ENCODE measurements at places on chromosomes 6 and 20.
A peak's percentile ranks its signal among the peaks of the same experiment; 100 is the strongest.

GRCh38 chr6:5205877-5206850 is 54.6 kb downstream of the LYRM4 start:
- no peak for DNase-seq

GRCh38 chr6:105094133-105094640 is 85.6 kb downstream of the POPDC3 start:
- DNase-seq, result no peak

GRCh38 chr6:81621816-81622395 is 130.6 kb downstream of the TENT5A start:
- no peak for DNase-seq

DNA sequence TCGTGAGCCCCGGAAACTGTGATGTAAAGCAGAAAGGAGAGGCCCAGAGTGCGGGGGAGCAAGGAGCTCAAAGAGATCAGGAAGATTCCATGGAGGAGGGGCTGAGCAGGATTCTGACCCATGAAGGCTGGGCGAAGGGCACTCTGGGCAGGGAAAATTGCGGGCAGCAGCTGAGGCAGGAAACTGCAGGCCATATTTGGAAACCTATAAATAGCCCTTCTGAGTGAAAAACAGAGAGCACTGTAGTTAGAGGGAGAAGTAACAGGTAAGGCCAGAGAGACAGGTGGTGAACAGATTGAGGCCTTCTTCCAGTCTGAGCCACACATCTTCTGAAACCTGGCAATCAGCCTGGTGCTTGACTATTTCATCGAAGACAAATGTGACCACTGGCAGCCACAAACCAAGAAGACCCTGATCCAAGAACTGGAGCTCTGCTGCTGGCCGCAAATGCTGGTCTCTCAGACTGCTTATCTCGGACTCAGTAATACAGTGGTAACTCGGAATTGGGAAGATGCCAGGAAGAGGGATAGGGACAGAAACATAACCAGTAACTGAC is 14.1 kb upstream of the BEND3 start:
- DNase-seq, result no peak

DNA sequence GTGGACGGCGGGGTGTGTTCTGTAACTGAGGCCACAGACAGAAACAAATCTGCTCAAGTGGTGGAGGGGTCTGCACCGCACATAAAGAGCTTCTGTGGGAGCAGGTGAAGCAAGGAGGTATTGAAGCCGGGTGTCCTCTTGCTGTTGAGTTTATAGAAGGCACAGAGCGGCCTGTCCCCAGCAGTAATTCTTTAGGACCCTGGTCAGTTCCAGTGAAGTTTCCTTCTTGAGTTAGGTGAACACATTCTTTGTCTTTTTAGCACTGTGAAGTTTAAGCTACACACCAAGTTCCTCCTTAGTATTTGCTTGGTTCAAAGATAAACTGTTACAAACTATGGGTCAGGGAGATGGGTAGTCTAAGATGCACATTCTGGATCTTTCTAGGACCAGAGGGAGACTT is 6.1 kb downstream of the PRDM1 start:
- no peak for DNase-seq

DNA sequence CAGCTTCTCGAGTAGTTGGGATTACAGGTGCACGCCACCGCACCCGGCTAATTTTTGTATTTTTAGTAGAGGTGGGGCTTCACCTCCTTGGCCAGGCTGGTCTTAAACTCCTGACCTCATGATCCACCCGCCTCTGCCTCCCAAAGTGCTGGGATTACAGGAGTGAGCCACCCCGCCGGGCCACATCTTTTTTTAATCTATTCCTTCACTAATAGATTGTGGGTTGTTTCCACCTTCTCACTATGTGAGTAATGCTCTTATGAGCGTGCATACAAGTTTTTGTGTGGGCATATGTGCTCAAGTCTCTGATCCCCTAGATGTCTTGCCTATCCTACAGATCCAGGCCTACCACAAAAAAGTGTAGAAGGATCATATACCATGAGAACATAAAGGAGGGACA is 30.7 kb downstream of the CARMIL1 start:
- DNase-seq, result no peak

GRCh38 chr6:56772737-56773184 is 130.1 kb upstream of the DST start:
- no peak for DNase-seq

DNA sequence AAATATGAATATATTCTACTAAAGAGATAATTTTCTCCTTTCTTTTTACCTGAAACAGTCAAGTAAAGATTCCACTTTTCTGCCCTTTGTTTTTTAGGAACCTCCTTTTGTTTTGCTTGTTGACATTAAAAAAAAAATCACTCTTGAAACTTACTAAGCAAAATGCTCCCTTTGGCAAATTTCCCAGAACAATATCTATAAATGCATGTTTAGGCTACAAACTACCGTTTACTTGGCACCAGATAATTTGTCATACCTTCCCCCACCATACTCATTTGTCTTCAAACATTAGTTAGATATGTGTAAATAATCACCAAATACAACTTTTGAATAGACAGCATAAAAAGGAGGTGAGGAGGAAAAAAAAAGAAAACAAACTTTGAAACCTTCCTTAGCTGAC is 604.7 kb downstream of the RFPL4B start:
- no peak for DNase-seq

- no peak for DNase-seq
Observed at GRCh38 chr20:47861116-47861515, 75.8 kb upstream of the SULF2 start.

DNA sequence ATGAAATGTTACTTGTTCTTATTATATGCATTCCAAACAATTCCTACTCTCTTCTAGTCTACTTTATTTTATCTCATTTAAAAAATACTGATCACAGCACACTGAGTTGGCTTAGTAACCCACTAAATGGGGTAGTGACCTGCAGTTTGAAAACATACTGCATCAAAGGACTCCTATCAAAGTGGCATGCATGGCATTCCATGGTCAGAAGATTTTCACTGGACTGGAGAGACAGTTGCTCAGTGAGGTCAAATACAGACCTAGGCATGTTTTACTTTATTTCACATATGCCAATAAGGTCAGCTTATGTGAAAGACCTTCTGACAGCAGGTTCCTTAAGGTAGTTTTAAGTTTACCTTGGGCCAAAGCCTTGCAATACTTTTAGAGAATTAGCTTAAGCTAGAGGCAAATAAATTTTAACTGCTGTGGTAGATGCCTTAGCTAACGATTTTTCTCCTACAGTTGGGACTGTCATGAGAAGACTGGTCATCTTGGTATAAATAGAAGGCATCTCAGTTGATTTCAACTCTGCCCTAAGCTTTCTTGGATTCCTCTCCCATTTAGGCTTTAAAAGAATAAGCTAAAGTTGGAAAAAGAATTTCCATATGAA is 35.1 kb downstream of the TPD52L1 start:
- no peak for DNase-seq

DNA sequence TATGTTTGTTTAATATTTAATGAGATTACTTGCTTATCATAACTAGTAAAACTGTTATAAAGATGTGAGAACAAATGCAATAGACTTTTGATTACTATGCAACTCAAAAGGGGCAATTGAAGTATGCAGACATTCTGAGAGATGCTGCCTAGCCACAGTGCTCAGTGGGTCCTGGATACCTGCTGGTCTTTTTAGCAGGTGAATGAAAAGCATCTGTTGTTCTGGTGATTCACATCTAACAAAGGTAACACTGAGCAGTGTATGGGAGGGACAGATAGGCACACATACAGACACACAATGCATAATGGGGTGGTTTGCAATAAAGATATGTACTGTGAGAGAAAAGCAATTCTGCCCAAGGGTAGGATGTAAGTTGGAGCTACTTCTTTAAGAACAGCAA is 46.9 kb downstream of the OGFRL1 start:
- no peak for DNase-seq

DNA sequence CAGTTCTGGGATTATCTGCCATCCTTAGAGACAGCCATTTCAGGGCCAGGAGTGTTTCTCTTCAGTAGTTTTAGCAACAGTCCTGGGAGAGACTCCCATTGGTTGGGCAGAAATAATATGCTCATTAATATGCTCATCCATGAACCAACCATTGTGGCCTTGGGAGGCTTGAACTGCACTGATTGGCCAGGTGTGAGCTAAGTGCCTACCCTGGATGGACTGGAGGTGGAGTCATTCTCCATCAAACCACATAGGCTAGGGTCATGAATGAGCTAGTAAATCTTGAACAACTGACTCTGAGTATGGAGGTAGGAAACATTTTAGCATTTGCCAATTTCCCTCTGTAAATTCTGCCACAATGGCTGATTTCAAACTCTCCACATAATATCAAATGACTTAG is 70.2 kb upstream of the ZFP64 start:
- no peak for DNase-seq

- no peak for DNase-seq
Observed at GRCh38 chr6:2523061-2523460, 227.7 kb downstream of the MYLK4 start.

DNA sequence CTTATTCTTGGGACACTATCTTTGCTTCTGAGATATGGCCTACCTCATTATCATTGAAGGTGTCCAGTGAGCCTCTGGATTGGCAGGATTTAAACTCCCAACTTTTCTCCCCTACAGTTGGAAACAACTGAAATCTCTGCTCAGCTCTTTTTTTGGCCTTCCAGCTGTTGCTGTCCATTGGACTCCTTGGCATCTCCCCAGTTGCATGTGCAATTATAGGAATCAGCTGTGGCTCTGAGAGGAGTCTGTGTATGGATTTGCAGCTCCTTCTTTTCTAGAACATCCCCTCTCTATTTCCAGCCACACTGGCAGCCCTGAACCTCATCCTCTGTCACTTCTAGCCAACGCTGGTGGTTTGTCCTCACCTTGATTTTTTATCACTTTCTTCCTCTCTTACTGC is 21.2 kb downstream of the RAB22A start:
- no peak for DNase-seq

DNA sequence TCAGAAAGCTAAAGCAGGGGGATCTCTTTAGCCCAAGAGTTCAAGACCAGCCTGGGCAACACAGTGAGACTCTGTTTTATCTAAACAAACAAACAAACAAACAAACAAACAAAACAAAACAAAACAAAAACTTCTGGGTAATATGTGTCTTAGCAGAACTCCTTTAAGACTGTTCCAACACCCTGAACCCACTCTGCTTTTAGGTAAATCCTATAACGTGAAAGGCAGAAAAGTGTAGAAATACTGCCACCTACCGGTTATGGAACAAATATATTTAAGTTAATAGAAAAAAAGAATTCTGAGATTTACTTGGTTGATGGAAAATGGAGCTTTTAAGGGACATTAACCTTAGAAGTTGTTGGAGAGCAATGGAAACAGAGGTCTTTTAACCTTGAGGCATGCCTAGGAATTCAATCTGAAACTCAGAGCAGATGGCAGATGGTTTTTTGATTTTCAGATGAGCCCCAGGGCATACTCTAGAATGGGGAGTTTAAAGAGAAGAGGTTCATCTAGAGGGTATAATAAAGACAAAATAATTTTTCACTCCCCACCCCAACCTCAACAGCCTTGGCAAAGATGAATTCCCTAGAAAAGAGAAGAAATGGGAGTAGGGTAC is 38.5 kb downstream of the SOD2 start:
- peak; percentile 61 for DNase-seq

DNA sequence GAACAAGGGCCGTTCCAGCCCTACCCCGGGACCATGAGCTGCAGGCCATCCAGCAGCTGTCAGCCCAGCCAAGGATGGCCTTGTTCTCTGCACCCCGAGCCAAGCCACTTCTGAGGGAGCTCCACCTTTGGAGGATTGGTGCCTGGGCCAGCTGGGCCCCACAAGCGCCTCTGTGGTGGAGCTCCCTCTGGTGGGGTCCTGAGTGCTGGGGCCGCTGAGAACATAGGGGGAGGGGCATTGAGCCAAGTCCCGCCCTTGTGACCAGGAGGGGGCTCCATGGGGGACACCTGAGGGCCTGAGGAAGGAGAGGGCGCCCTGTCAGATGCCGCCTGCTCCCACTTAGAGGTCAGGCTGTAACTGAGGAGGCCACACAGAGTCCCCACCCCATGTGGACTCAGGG is 43.2 kb downstream of the YTHDF1 start:
- no peak for DNase-seq

- DNase-seq, result peak; percentile 37
Observed at GRCh38 chr6:82178077-82178758, 69.3 kb downstream of the IBTK start.

- DNase-seq, result no peak
Observed at GRCh38 chr6:74199215-74199915, 503.4 kb downstream of the CD109 start.

DNA sequence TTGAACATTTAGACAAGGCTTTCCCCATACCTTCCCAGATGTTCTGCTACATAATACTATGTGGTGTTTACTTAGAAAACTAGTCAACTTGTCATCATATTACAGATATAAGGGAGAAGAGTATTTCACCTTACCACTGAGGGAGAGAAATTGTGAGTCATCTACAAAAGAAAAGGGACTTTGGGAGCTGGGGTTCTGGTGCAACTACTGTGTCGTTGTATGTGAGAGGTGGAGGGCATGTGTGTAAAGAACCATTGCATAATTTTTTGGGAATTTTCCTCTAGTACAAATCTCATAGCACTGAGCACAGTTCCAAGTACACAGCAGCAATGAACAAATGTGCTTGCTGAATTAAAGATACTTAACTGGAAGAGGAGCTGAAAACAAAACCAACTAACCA is 665.6 kb downstream of the DHX35 start:
- DNase-seq, result no peak

GRCh38 chr6:21022343-21023107 is 488.3 kb downstream of the CDKAL1 start:
- DNase-seq, result no peak

GRCh38 chr6:107545763-107546162 is 55.8 kb downstream of the SOBP start:
- DNase-seq, result peak; percentile 0

GRCh38 chr6:80725156-80725930 is 618.9 kb downstream of the BCKDHB start:
- DNase-seq, result no peak

- DNase-seq, result peak; percentile 31
Observed at GRCh38 chr6:44921798-44922197, 406.3 kb upstream of the RUNX2 start.

DNA sequence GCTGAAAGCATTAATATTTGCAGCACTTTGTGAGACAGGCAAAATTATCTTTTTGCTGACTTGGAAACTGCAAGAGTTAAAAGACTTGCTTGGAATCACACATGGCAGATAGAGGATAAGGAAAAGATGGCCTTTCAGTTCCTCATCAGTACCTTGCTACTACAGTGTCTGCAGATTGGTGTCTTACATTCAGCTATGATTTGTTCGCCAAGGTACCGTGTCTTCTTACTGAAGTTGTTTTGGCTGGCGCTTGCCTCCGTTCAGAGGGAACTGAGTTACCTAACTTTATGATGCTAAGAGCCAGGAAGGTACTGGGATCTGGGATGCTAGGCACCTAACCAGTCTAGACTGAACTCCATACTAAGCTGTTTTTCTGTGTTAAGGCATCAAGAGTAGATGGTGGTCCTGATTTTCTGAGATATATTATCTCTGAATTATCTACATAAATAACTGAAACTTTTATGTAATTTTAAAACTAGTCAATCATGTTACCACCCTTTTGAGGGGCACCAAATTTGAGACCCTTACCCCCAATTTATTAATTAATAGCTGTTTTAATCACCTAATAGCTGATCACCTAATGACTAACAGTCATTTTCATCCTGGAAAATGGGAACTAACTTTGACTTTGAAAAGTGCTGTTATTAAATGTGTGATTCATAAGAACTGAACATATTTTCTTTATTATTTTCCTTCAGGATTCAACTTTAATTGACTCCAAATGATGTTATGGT is 2.5 kb downstream of the WTAP start:
- DNase-seq, result no peak

GRCh38 chr20:35093267-35093884 is 769 bp upstream of the TRPC4AP start:
- no peak for DNase-seq
